ENCODE measurements at places on chromosomes 16 and 17.

GRCh38 chr16:17365591-17366298 lies 105.0 kb downstream of the XYLT1 start:
- peak; percentile 67 for DNase-seq

DNA sequence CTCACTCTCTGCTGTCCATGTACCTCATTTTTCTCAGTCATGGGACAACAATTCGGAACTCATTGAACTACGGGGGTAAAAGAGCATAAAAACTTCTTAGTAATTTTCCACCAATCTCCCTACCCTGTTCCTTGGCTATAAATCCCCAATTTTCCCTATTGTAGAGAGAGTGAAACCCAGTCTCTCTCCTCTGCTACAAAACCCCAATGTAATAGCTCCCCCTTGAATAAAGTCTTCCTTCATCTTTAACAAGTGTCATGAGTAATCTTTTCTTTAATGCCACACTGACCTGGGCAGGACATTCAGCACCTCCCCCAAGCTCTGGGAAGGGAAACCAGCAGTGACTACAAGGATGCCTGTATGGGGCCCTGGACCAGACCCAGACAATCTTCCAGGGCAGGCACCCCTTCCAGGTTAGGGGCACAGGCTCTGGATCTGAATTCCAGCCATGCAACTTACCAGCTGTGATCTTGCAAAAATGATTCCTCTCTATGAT lies 10.2 kb upstream of the EIF1 start:
- no peak for DNase-seq

GRCh38 chr16:13503960-13504635 lies 415.9 kb upstream of the ERCC4 start:
- DNase-seq: no peak

- no peak for DNase-seq
These were observed 54.6 kb downstream of the BMERB1 start for GRCh38 chr16:15489016-15489415.

GRCh38 chr16:728131-728889 lies 1.4 kb downstream of the HAGHL start:
- DNase-seq: peak; percentile 72

DNA sequence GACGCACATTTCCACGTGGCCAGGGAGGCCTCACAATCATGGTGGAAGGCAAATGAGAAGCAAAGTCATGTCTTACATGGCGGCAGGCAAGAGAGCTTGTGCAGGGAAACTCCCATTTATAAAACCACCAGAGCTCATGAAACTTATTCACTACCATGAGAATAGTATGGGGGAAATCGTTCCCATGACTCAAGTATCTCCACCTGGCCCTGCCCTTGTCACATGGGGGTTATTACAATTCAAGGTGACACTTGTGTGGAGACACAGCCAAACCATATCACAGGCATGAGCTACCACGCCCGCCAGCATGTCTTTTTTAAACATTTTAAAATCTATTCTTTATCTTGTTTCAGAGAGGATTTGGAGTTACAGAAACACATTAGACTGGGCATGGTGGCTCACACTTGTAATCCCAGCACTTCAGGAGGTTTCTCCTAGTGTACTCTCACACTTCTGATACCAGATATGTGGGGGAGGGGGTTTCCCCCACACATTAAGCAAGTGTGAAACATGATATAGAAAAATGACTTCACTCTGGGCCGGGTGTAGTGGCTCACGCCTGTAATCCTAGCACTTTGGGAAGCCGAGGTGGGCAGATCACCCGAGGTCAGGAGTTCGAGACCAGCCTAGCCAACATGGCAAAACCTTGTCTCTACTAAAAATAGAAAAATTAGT lies 5.6 kb upstream of the ATMIN start:
- no peak for DNase-seq

DNA sequence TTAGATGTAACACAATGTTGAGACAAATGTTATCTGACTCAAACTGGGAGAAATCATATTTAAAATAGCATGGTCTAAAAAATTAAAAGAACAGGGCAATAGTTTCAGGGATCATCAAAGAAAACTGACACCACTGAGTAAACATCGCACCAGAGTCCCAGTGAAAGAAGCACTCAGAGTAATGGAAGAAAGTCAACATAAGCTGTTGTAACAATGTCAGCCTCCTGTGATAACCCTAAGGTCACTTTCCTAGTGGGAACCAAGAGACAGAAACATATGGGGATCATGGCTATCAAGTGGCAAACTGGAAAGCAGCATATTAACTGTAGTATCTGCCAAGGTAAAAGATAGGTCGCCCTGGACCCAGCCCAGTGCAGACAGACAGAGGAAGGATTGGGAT lies 160.8 kb downstream of the CA10 start:
- DNase-seq: no peak

DNA sequence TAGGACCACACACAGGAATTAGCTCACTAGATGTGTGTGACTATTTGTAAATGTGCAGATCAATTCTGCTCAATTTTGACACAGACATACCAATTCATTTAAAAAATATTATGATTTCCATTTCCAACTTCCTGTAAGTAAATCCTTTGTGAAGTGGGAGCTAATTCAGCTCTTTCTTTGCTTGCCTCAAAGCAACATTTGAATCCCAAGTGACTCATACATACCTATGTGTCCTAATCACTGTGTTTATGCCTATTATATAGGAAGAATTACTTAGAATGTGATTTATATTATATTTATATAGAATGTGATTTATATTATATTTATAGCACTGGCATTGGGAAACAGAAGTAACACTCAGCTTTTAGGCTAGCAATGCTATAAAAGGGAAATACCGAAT lies 195.9 kb upstream of the C17orf78 start:
- DNase-seq: peak; percentile 85

- DNase-seq: peak; percentile 8
These were observed 98.7 kb upstream of the NACA2 start for GRCh38 chr17:61689610-61690180.

- DNase-seq: no peak
These were observed 52.5 kb downstream of the TEKT5 start for GRCh38 chr16:10641953-10642949.

DNA sequence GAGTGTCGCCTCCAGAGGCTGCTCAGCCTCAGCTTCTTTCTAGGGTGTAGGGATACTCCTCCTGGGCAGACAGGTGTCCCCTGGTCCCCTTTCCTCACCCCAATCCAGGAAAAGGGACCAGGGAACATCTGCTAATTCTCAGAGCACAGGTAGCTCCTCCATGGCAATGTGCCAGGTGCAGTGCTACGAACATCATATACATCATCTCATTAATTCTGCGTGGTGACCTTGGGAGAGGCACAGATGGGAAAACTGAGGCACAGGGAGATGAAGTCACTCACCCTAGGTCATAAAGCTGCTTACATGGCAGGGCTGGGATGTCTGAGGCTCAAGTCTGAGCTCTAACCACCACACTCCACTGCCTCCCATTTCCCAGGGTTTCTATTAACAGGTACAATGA lies 11.7 kb downstream of the HDAC5 start:
- no peak for DNase-seq

DNA sequence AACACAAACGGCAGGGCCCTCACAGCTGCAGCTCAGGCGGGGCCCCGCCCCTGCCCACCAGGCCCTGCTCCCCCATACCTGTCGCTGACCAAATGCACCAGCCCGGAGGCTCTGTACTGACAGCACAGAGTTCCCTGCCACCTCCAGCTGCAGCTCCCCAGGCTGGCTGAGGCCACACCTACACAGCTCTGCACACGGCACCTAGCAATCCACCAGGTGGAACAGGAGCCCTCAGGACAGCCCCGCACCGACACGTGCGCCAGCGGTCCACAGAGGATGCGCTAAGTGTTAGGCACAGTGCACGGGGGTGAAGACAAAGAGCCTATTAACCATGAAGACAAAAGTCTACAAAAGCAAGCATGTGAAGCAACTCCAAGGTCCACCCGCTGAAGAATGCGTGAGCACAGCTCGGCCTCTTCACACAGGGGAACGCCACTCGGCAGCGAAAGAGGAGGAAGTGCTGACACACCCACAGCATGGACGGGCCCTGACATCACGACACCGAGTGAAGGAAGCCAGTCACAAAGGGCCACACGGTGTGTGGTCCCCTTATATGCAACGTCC lies 5.4 kb downstream of the ZCCHC14 start:
- no peak for DNase-seq

GRCh38 chr17:66676421-66676820 lies 158.5 kb upstream of the CACNG5 start:
- no peak for DNase-seq

GRCh38 chr16:66491716-66492064 lies 58.2 kb downstream of the TK2 start:
- no peak for DNase-seq

DNA sequence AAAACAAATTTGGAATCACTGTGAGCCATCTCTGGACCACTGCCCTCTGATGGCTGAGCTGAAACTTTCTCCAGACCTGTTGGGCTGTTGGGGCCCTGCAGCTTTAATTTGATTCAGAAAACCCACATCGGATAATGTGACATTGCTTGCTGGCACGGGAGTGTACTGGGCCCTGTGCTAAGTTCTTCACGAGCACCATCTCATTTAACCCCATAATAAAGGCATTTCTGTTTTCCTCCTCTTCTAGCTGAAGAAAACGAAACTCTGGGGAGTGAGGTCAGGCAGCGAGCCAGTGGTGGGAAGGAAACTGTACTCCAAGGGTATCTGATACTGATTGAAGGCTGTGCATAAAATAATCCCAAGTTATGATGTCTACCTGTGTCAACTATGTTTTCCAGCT lies 34.5 kb upstream of the TNRC6A start:
- DNase-seq: no peak

DNA sequence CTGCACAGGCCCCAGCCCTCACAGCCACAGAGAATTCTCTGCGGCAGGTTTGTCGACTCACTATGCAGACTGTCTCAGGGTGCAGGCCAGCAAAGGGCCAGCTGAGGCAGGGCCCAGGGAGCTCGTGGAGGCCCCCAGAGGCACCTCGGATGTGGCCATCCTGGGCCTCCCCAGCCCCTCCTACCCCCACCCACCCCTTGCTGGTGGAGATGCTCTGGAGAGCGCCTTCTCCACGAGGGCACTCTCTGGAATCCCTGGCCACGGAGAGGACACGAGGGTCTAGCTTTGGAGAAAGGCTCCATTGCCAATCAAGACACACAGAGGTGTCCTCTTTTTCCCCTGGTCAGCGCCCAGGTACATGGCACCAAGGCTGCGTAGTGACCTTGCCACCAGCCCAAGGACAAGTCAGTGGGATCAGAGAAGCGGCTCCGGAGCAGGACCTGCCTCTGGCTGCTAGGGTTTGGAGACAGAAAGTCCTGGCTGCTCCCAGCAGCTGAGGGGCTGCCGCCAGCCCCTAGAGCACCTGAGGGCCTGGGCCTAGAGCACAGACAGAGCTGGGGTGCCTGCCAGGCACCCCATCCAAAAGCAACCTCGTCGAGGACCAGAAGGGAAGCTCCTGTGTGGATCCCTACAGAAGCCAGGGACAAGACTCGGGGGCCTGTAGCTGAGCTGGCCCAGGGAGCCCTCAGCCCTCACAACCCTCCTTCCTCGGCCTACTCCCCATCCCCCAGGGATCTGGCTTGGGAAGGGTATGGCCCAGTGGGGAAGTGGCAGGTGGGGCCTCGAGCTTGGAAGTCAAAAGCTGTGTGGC lies 18.7 kb downstream of the ARL2BP start:
- no peak for DNase-seq
